ENCODE measurements at places on chromosomes 2 and 18. TPM values are rescaled to one million over a fixed set of nuclear protein-coding genes. Genes with fewer than 3 reads are reported as not detected.

DNA sequence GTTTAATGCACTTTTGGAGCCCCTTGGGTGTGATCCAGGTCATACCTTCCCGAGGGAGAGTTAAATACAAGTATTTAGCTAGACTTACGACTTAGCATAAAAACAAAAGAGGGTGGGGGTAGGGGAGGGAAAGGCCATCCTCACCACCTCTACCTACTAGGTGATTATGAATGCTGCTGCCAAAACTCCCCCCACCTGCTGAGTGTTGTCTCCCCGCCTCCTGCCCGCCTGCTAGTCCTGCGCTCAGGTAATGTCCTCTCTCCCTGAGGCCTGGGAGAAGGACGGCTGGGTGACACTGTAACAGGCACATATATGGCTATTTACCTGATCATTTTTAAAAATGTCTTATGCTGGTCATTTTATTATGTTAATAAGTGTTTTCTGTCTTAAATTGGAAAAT is 3.0 kb upstream of the NCKAP5 start:
- DNase-seq = no peak

GRCh38 chr2:236705295-236706105 is 135.9 kb downstream of the ACKR3 start:
- no peak for DNase-seq

GRCh38 chr2:120904830-120905234 is 169.2 kb downstream of the GLI2 start:
- no peak for DNase-seq

DNA sequence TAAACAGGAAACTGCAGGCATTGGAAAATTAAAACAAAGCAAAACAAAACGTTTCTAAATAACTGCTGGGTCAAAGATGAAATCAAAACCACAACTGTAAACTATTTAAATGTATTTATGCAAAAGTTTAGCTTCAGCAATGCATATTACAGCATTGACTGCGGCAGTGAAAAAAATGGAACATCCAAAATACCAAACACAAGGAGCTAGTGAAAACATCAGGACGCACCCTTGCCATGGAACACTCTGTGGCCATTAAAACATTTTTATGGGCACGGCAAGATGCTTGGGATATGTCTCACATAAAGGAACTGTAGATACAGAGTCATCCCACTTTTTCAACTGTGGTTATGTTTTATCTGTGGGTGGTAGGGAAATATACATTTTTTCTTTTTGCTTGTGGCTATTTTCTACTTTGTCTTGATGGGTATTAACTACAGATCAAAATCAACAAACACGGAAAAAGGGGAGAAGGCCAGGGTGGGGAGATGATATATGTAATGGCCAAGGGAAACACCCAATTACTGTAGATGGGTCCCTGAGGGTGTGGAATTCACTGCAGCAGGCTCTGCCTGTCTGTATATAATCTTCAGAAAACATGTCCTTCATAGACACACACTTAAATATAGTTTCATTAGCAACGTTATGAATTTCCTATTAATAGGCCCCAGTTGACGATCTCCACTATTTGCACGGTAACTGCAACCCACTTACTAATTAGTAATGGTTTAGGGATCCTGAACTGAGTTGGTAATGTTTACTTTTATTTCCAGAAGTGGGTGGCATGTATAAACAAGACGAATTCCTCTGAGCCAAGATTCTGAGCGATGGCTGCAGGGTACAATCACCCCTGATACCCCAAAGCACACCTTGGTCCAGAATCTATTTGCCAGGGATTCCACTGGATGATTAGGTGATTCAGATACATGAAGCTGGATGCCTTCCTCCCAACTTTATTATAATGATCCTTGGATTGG is 110.5 kb downstream of the ACKR3 start:
- no peak for DNase-seq

GRCh38 chr18:59478591-59478990 is 119.5 kb upstream of the LMAN1 start:
- DNase-seq = no peak

GRCh38 chr18:13735681-13736080 is 9.2 kb downstream of the RNMT start:
- no peak for DNase-seq

GRCh38 chr2:235802542-235802941 is 308.7 kb downstream of the AGAP1 start:
- no peak for DNase-seq

Gene LYG2
- not detected for total RNA-seq

Gene C2orf66
- 0.21 TPM for total RNA-seq

Gene TUBA3D
- total RNA-seq = not detected

Gene FOXD4L1
- 0.31 TPM for total RNA-seq

Gene CFAP210
- total RNA-seq = 0.59 TPM

Gene UGT1A8
- not detected for total RNA-seq

Gene CTAGE1
- not detected for total RNA-seq

Gene QPCT
- total RNA-seq = 0.33 TPM

Data from natural killer cell treated with Interleukin-12 subunit alpha and Interleukin-12 subunit beta and Interleukin-15 and Interleukin-18, amount 100 ng/mL, for 72 hours (primary cell).